DMS79 treated with DMSO at 0.1 percent for 48 hours (cell line): ENCODE measurements at places on chromosomes 3 and 15.
A peak's percentile ranks its signal among the peaks of the same experiment; 100 is the strongest.

- no peak for DNase-seq
Observed at GRCh38 chr3:192013110-192013509, 552.1 kb downstream of the PYDC2 start.

GRCh38 chr3:136196064-136196400, at the start of gene MSL2:
TSS of gene MSL2 (minus strand) at chr3:136196335. CDS start at chr3:136195113, 1,222 bp downstream.
- no peak for DNase-seq

GRCh38 chr15:29035336-29036285, 149.8 kb downstream of the APBA2 start:
- no peak for DNase-seq

DNA sequence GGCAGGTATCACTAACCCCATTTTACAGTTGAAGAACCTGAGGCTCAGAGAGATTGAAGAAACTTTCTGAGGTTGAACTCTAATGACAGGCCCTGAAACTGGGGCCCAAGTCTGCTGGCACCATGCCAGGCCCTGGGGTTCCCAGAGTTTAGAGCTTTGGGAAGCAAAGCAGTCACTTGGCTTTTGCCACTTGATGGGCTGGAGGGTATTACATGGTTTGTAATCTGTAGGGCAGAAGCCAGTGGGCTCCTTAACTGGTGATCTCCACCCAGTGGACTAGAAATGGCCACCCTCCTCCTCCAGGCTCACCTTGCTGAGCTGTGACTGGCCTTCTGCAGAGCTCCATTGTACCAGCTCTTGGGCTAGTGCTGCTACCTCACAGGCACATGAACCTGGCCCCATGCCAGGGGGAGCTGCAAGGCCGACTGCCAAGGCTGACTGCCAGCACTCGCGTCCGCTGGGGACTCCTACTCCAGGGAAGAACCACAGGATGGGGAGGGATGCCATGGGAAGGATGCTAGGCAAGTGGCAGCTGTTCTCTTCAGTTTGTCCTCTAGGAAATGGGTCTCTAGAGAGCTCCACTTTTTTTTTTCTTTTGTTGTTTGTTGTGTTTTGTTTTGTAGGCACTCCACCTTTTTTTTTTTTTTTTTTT, 104.8 kb downstream of the ETFA start:
- peak; percentile 82 for DNase-seq

GRCh38 chr3:127408684-127409420, 121.0 kb upstream of the PRR20G start:
- no peak for DNase-seq

DNA sequence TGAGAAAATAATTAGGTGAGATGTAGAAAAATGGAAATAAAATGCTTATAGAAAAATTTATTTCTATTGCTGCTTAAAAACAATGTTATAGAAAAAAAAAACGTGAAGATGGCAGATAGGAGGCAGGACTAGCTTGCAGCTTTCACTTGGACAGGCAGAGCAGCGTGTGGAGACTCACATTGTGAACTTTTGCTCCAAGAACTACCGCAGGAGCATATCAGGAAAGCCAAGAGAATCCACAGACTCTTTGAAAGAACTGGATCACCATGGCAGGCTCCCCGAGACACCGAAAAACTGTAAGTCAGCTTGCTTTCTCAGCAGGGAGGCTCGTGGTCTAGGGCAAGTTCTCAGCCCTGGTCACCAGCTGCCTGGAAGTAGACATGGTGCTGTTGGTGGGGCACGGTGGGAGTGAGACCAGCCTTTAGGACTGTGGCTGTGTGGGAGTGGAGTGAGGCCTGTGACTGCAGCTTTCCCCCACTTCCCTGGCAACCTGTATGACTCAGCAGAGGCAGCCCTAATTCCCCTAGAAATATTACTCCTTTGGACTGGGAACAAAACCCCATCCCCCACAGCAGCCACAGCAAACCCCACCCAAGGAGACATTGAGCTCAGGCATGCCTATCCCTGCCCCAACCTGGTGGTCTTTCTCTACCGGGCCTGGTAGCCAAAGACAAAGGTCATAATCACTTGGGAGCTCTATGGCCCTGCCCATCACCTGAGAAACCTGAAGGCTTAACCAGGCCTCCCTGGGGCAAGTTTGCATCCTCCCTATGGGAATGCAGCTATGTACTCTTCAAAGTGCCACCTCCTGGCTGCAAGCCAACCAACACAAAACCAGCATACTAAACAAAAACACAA, 22.8 kb downstream of the STRIT1 start:
- no peak for DNase-seq

DNA sequence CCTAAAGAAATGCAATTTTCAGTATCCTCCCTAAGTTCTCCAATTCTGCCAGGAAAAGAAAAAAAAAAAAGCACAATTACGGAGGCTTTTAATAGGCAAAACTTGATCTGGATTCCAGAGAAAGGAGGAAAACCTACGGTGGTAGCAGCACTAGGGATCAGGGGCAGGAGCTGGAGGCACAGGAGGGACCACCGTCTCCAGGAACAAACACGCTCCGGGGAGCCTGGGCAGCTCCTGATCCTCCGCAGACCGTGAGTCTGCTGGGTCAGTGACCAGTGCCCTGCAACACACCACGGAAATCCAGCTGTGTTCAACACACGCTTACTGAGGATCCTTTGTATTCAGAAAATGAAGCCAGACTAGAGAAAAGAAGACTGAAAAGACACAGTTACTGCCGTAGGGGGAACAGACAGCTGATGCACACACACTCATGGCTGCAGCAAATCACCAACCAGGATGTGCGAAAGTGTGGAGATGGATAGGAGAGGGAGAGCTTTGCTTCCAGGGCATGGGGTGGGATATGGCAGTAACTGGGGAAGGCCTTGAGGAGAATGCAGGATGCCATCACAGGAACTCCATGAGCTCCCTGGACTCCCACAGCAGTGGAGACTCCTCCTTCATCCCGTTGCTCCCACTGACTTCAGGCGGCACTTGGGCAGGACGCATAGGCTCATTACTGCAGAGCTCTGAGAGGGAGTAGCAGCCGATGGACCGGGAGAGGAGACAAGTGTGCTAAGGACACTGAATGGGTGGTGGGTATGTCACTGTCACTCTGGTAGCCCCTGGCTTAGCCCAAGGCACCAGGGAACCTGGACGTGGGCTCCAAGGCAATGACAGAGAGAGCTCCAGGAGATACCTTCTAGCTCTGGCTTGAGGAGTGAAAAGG, 167.0 kb downstream of the ATP10A start:
- no peak for DNase-seq

DNA sequence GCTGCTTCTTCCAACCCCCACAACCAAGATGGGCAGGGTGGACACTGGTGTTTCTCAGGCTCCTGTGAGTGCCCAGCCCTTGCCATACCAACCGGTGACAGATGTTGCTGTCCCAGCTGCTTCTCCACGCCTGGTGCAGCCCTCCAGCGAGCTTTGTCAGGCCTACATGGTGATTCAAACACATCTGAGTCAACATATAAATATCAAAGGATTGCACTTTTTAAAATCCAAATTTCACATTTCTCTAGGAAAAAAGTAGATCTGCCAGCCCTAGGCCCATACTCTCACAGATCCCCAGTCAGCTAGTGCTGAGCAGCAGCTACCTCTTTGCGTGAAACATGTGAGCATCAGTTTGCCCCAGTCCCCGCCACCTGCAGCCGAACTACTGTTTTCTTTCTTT, 52.7 kb downstream of the RPN1 start:
- DNase-seq, result no peak

- DNase-seq, result no peak
Observed at GRCh38 chr3:48278884-48279559, 38.1 kb downstream of the ZNF589 start.

DNA sequence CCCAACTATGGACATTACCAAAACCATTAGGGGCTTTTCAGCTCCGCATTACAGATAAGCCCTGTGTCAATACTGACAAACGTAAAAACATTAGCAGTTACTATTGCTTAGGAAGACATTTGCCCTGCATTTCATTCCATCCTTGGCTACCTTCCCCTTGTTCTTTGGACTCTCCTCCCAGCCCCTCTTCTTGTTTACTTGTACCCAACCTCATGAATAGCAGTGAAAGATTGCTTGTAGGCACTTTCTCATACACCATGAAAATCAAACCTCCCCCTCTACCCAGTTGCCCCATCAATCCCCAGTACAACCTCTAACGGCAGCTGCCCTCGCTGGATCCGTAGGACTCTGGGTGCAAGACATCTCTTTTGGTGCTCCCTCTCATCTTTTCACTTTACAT, 16.9 kb upstream of the FAM107A start:
- no peak for DNase-seq

- no peak for DNase-seq
Observed at GRCh38 chr3:185928496-185928895, 9.3 kb downstream of the TRA2B start.

GRCh38 chr3:98986073-98986472, 84.6 kb upstream of the DCBLD2 start:
- no peak for DNase-seq

- DNase-seq, result no peak
Observed at GRCh38 chr15:80274996-80275395, 23.0 kb upstream of the CTXND1 start.
